ENCODE measurements at places on chromosomes 3 and 15. TPM values are rescaled to one million over a fixed set of nuclear protein-coding genes. Genes with fewer than 3 reads are reported as not detected.

Gene GUCA1C
- not detected for total RNA-seq

- DNase-seq, result no peak
Observed at GRCh38 chr15:88498996-88499395, 31.5 kb downstream of the MRPS11 start.

- no peak for DNase-seq
Observed at GRCh38 chr3:78338405-78338804, 1298.5 kb downstream of the ROBO2 start.

DNA sequence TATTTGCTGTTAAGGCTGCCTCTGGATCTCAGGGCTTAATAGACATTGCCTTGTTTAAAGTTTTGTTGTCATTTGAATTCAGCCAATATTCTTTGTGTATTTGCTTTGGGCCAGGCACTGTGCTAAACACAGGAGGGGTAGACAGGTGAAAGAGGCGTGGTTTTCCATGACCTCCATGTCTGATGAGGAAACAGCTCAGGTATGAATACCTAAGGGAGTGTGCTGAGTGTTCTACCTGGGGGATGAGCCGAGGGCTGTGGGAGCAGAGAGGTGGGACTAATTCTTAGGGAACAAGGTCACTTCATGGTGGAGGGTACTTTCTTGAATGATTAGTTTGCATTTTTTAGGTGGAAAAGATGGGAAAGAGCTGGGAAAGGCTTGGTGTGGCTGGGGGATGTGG lies 108.2 kb downstream of the THSD4 start:
- no peak for DNase-seq

- DNase-seq, result no peak
Observed at GRCh38 chr3:172275586-172275985, 172.7 kb downstream of the GHSR start.
